ENCODE measurements at places on chromosomes 3 and 15.

DNA sequence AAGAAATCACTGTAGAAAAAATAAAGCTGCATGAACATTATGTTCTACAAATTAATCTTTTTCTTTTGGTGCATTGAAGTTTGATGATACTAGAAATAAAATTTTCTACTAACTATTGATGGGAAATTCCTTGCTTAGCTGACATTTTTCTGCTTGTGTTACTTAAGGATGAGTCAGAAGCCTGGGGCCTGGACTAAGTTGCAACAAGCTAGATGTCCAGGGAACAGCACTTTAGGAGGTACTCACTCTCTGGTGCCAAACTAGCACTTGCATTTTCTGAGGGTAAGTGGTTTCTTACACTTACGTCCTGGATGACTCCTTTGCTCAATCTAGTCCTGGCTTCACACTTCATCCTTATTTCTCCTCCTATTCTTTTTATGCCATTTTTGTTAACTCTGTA is 945.1 kb downstream of the IGSF11 start:
- no peak for DNase-seq

DNA sequence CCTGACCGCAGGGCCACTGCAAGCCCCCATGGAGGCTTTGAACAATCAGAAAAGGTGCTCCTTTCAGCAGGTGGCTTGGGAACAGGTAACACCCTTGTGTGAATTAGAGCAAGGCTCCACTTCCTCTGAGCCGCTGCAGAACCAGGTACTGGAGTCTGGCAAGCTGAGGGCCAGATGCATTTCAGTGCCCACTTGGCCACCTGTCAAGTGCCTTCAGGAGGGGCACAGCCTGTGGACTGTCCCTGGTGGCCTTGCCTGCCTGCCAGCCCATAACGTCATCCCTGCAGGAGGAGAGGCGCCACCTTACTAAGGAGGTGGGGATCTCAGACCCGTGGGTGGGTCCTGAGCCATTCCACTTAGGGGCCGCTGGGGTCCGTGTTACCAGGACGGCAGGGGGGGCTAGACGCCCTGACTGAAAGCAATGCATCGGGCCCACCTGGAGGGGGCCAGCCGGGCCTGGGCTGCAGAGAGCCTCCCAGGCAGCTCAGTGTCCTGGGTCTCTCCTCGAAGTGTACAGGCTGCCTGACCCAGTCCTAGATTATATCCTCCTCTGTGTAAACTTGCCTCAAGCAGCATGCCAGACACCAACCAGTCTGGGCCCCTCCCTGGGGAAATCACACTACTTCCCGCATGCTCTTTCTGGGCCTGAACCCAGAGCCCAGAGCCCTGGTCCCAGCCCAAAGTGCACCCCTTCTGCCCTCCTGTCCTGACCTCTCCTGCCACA is 16.1 kb downstream of the SPTBN5 start:
- DNase-seq: no peak

GRCh38 chr3:125960066-125960424 is 8.9 kb upstream of the ROPN1B start:
- no peak for DNase-seq

- DNase-seq: no peak
These were observed 405.9 kb upstream of the ZNF385D start for GRCh38 chr3:22156868-22157267.

DNA sequence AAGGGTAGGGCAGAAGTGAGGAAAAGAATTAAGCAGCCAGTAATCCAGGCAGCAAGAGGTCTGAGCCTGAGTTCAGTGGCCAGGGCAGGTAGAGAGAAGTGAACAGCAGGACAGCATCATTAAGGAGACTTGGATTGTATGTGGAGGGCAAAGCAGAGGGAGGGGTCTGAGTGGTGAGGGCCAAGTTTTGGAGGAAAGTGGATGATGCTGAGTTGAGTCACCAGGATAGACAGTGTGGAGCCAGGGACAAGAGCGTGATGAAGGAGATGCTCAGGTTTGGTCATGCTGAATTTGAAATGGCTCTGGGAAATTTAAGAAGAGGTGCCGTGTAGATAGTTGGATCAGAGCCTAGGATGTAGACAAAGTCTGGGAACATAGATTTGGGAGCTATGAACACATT is 93.1 kb downstream of the ARHGEF26 start:
- no peak for DNase-seq

GRCh38 chr15:74620636-74621545 is 5.3 kb downstream of the CLK3 start:
- no peak for DNase-seq

DNA sequence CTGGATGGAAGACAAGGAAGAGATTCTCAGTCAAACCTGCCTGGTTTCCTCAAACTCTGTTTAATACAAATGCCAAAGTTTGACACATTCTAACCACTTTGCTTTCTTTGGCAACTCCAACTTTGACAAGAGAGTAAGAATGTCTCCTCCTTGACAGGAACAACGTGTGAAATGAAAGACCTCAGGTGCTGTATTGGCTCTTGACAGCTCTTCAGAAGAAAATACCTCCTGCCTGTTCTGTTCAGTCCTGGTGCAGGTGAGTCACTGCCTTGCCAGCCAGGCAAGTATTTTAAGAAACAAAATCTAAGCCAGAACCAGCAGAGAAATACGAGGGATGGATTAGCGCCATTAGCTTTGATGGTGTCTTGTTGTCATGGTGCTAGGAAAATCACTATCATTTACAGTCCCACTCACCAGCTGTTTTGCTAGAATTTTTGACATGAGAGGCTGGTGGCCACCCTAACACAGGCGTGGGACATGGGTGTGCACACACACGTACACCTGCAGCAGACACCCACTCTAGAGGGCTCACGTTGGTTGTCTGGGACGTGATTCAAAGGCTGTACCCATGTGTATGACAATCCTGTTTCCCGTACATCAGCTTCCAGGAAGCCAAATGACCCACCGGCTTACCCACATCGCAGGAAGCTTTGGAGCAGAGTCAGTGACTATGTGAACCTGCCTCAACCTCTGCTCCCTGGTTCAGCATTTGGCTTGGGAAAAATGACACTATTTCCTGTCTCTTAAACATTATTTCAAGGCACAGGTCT is 60.4 kb downstream of the CCNL1 start:
- no peak for DNase-seq

GRCh38 chr3:38824349-38824748 is 8.3 kb upstream of the SCN10A start:
- DNase-seq: no peak

GRCh38 chr15:36875740-36876334 is 224.5 kb downstream of the MEIS2 start:
- DNase-seq: no peak

DNA sequence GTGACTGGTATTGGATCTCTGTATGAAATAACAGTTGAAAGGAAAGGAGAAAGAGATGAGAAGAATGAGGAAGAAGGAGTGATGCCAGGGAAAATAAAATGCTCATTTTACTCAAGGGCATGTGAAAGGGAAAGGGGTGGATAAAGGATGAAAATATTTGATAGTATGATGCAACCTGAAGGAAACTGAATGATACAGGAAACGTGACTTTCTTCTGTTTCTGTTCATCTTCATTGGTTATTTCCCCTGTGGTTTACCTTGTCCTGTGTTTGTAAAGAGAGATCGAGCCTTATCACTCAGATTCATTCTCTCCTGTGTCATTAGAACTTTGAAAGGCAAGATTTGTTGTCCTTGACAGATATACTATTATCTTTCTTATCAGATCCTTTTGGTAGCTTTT is 243.6 kb upstream of the SLITRK3 start:
- no peak for DNase-seq

DNA sequence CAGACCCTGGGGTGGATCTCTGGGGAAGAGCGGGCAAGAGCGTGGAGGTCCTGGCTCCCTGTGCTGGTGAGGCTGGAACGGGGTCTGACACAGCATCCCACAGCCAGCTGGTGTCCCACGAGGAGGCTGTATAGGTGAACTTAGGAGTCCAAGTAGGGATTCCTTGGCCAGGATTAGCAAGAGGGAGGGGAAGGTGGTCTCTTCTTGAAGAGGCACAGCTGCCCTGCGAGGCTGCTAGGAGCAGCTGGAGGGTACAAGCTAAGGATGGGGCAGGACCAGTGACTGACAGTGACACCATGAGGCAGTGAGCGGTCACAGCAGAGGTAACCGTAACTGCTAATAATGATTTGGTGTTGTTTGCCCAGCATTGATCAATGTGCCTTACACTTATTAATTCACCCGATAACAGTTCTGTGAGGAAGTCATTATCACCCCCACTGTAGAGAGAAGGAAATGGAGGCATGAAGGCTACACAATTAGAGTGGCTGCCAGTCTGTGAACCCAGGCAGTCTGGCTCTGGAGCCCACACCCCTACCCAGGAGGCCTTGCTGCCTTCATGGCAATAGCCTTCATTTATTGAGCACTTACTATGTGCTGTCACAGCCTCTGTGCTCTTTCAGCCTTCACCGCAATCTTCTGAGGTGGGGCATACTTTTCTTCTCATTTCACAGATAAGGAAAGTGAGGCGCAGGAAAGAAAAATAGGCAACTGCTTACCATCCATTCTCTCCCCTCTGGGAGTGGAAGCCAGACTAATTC is 59.4 kb downstream of the TMEM44 start:
- no peak for DNase-seq

- DNase-seq: no peak
These were observed 580.4 kb upstream of the TBL1XR1 start for GRCh38 chr3:177777699-177778098.

DNA sequence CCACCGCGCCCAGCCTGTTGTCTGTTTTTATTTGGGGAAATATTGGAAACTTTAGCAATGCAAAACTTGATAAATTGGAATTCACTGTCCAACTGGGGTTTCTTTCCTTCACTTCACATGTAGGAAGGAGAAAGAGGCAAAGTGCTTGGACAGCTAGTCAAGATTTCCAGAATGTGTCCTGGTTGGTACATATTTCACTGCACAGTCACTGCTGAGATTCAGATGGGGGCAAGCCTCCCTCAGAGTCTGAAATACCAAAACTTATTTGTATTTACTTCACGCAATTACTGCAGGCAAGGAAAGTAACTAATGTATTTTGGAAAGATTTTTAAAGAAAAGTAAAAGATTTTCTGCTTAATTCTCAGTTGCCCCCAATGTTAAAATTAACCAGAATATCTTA is 21.0 kb downstream of the LRRC31 start:
- no peak for DNase-seq

GRCh38 chr3:125515421-125515820 is 4.6 kb downstream of the SNX4 start:
- DNase-seq: no peak

DNA sequence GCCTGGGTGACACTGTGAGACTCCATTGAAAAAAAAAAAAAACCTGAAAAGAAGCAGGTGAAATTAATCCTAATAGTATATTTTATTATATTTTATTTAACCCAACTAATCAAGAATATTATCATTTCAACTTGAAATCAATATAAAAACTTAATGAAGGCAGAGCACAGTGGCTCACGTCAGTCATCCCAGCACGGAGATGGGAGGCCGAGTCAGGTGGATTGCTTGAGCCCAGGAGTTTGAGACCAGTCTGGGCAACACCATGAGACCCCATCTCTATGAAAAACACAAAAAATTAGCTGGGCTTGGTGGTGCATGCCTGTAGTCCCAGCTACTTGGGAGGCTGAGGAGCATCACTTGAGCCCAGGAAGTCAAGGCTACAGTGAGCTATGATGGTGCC is 33.3 kb upstream of the SLC41A3 start:
- DNase-seq: no peak

DNA sequence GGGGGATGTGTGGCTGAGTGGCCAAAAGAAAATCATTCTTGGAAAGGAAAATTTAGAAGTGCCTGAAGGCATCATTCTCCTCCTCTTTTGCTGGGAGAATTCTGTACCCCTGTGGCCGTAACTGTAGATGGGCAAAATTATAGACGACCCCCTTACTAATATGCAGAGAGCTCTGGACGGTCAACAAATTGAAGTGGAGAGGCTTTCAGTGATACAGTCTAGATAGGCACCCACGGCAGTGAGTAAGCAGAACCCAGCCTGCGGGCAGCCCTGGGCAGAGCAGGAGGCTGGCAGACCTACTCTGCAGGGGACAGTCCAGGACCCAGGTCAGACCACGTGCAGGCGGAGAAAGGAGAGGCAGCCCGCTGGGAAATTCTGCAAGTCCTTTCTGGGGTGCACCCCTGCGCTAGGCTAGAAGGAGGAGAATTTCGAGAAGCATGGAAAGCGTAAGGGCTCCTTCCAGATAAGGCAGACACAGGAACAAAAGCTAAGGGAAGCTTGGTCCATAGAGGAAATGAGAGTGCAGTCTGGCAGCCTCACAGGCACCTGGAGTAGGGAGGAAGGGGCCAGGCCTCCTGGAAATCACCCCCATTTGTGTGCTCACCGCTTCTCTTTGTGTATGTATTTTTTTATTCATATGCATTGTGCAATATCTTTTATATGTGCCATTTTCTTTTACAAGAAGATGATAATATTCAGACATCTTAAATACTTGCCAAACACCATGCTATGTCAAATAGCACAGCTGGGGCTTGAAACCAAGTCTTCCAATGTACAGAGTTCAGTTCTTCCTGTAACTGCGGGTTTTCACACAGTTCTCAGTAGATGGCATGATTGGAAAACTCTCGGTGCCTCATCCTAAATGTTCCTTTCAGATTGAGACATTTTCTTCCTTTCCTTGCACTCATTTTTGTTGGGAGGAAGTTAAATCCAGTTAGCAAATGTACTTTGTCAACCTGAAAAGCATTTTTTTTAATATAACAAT is 40.2 kb downstream of the LRRK1 start:
- DNase-seq: no peak

DNA sequence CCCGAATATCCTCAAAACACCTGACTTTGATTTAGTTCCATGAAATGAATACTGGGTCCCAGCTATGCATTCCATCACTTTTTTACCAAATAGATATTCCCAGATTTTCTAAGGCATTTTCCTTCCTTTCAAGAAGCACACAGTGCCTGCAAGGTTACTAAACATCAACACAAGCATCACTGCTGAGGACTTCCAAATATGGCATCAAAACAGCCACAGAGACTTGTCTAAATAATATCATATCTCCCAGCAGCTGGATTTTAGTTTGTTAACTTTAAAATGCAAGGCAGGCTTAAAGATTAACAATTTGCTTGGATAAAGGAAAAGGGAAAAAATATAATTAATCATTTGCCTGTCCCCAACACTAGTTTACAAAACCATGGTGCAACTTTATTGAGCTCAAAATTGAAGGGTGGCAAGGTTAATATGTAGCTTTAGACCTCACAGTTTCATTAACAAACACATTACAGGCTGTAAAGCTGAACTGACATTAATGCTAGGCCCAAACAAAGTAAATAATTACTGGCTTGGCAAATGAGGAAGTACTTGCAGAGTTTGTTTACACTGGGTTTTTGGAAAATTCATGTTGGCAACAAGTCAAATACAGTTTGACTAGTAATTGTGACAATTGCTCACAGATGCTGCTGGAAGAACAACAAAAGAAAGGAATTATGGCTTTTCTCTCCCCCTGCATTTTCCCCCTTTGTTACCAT is 401.7 kb upstream of the CDIN1 start:
- DNase-seq: no peak

- no peak for DNase-seq
These were observed 97.0 kb upstream of the HES1 start for GRCh38 chr3:194038960-194039359.

GRCh38 chr3:31010491-31010890 is 116.0 kb upstream of the GADL1 start:
- no peak for DNase-seq

GRCh38 chr3:98824256-98824655 is 61.1 kb downstream of the ST3GAL6 start:
- no peak for DNase-seq

GRCh38 chr3:13420045-13420830 is at the start of gene NUP210:
TSS of gene NUP210 (minus strand) at chr3:13420322. CDS start at chr3:13420226, 96 bp downstream.
- no peak for DNase-seq

Measured in cortex of kidney (tissue), 1 donor.